ENCODE measurements at places on chromosomes 11 and 22. TPM values are rescaled to one million over a fixed set of nuclear protein-coding genes. Genes with fewer than 3 reads are reported as not detected.

Gene LUZP2
- not detected for total RNA-seq

Gene VSIG10L2
- not detected for total RNA-seq

Gene GNAZ
- 68.9 TPM for total RNA-seq

Gene TMEM135
- 6.0 TPM for total RNA-seq
